Activated CD8-positive, alpha-beta memory T cell treated with anti-CD3 and anti-CD28 coated beads for 48 hours (primary cell): ENCODE measurements at places on chromosomes 2 and 18.

DNA sequence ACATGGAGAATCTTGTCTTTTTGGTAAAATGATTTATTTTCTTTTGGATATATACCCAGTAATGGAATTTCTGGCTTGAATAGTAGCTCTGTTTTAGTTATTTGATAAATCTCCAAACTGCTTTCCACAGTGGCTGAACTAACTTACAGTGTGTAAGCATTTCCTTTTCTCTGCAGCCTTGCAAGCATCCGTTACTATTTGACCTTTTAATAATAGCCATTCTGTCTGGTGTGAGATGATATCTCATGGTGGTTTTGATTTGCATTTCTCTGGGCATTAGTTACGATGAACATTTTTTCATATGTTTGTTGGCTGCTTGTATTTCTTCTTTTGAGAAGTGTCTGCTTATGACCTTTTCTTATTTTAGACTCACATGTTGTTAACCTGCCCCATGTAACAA, 190.2 kb downstream of the GALR1 start:
- no peak for DNase-seq

- no peak for DNase-seq
Measured at GRCh38 chr2:222866358-222866960, 5.6 kb downstream of the ACSL3 start.

GRCh38 chr2:150571121-150571520, 83.7 kb upstream of the RND3 start:
- no peak for DNase-seq

GRCh38 chr18:47574966-47575365, 323.5 kb upstream of the SKOR2 start:
- no peak for DNase-seq

- DNase-seq: no peak
Measured at GRCh38 chr18:52422985-52423601, 83.1 kb downstream of the DCC start.

- DNase-seq: no peak
Measured at GRCh38 chr2:8379549-8379948, 302.3 kb upstream of the ID2 start.

DNA sequence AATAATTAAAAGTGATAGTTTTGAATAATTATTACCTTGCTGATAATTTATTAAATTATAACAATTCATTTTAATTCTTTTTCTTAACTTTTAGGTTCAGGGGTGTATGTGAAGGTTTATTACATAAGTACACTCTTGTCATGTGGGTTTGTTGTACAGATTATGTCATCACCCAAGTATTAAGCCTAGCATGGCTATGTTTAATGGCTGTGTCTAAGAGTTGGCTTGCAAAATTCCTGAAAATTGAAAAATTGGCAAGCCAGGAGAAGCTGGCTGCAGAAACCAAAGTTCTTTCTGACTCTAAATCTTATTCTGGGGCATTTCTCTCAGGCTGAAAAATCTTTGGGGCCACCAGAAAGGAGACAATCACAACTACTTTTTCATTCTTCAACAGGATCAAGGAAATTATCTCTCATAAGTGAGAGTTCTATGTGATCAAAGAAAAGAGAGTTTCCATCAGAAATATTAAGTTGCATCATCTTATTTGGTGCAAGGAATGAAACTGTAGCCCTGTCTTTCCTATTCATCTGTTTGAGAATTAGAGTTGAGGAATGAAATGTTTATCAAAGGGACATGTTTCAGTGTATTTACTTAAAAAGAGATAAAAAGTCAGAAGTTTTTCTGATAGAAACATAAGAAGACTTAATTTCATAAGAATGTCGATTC, 412.1 kb upstream of the CDH2 start:
- DNase-seq: no peak

DNA sequence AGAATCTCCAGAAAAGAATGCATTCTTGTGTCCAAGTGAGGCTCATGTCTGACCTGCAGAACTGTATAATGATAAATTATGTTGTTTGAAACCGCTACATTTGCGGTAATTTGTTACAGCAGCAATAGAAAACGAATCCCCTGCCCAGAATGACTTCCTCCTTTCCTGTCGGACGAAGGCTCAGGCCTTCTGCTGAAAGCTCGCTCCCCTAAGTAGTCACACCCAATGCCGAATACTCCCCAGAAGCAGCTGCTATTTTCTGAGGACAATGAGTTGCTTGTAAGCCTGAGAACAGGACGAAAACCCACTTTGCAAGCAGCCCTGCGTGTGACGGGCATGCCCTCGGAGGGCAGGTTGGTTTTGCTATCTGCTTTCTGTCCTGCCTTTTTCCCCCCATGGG, 27.7 kb upstream of the PTPN4 start:
- DNase-seq: no peak

DNA sequence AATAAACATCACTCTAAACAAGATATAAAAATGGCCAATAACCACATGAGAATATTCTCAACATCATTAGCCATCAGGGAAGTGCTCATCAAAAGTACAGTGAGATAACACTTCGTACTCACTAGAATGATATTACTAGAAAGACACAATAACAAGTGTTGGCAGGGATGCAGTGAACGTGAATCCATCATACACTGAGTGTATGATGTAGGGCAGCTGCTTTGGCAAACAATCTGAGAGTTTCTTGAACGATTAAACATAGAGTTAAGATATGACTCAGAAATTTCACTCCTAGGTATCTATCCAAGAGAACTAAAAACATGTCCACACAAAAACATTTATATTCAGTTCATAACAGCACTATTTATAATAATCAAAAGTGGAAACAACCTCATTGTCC, 368.9 kb downstream of the PID1 start:
- no peak for DNase-seq

DNA sequence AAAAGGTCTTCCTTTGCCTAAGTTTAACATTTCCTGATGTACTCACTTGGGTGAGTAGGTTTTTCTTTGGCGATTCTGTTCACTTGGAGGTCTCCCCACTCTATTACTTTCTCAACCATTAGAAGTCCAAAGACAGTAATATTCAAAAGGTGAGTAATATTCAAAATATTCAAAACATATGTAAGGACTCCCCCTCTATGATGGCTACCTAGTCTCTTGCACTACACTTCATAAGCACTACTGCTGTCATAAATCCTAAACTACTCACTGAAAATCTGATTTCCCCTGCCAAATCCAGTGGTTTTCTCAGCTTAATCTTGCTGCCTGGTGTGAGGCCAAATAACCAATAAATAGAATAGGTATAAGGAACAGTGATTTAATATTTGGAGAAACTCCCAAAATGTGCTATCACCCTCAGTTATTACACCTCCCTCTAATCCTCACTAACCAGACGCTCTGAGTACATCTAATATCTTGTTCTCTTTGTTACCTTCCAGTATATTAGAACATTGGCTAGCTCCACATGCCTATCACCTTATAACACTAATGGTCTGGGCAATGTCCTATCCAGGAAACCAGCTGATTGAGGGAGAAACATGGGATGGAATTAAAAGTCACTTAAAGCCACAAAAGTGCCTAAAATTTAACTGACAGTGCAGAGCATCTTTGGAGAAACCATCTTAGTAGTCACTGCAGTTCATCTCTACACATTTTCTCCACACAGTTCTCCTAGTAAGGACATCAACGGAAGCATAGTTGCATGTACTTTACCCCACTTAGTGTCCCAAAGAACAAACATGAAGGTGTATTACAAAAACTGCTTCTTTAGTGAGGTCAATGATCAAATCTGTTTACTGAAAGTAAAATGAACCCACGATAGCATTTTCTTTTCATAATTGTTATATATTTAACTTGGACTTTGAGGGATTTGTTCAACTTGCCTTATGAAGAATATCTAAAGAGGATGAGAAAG, 54.8 kb downstream of the MBD2 start:
- DNase-seq: no peak

DNA sequence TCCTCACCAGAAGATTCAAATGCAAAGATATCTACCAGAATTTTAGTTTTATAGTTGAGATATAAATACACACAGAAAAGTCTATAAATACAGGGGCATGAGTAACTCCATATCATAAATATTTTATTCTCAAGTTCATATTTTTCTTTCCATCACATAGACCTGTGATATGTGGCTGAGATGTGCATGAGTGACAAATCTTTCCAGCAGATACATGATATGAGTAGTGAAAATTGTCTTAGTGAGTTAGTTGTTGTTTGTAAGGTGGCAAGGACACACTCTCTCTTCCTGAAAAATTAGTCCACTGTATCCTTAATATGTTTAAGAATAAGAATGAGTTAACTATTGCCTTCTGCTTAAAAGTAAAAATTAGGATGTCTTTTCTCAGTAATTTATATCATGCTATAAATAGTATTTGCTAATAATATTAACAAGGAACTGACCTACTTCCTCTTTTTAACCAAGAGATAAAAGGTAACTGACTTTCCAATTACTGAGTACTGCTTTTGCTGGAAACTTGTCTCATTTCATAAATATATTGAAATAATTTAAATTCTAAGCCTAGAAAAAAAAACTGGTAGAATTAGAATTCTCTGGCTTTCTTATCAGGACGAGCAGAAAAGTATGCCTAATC, 85.2 kb upstream of the SESTD1 start:
- DNase-seq: no peak

GRCh38 chr2:71736091-71736861, 282.9 kb downstream of the DYSF start:
- no peak for DNase-seq

- DNase-seq: no peak
Measured at GRCh38 chr2:225040856-225041206, 1.4 kb downstream of the DOCK10 start.

- DNase-seq: no peak
Measured at GRCh38 chr18:29378651-29379136, 1201.8 kb upstream of the CDH2 start.

GRCh38 chr2:167826906-167827305, 420.5 kb downstream of the STK39 start:
- no peak for DNase-seq

- DNase-seq: no peak
Measured at GRCh38 chr18:27276479-27276878, 91.4 kb upstream of the CHST9 start.

- no peak for DNase-seq
Measured at GRCh38 chr2:85868822-85869221, 20.0 kb downstream of the ST3GAL5 start.

GRCh38 chr2:137689549-137689948, 274.7 kb upstream of the HNMT start:
- no peak for DNase-seq

DNA sequence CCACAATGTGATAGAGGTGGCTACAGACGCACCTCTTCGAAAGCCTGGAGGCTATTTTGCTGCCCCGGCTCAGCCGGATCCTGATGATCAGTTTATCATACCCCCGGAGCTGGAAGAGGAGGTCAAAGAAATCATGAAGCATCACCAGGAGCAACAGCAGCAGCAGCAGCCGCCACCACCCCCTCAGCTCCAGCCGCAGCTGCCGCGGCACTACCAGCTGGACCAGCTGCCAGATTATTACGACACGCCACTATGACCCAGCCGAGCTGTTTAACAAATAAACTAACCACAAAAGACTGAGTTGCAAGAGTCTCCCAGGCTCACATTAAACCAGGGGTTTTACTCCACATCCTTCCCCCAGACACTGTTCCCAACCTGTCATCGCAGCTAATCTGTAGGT, 263.8 kb downstream of the PHLPP1 start:
- no peak for DNase-seq

GRCh38 chr2:101082998-101083397, 68.2 kb downstream of the TBC1D8 start:
- no peak for DNase-seq

GRCh38 chr2:238574490-238575271, 148.0 kb downstream of the ASB1 start:
- no peak for DNase-seq

GRCh38 chr2:128691526-128691925, 372.9 kb upstream of the HS6ST1 start:
- no peak for DNase-seq

DNA sequence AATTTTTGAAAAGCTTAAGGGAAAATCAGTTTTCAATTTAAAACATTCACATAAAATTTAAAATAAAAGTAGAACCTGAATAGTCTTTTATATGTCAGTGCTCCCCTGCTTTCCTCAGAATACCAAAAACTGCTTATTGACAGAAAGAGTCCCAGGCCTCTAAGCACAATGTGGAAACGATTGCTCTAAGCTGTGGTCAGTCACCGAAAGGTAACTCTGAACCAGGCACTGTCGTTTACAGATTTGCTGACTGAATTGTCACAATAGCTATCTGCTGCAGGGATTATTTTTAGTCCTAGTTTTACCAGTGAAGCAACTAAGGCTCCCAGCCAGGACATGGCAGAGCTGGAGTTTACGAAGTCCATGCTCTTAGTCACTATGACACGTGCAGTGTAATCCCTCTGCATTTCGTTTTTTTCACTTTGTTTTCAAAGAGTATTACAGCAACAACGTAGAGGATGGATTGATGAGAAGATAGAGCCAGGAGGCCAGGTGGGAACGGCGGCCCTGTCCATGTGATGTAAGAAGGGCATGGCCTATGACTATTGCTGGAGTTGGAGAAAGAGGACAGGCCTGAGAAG, 28.1 kb upstream of the TMEM247 start:
- no peak for DNase-seq

GRCh38 chr2:177668617-177669016, 276.0 kb downstream of the AGPS start:
- DNase-seq: no peak

- no peak for DNase-seq
Measured at GRCh38 chr2:100237770-100238169, 84.5 kb downstream of the LONRF2 start.

- DNase-seq: no peak
Measured at GRCh38 chr2:11534071-11534745, 363 bp downstream of the GREB1 start.

DNA sequence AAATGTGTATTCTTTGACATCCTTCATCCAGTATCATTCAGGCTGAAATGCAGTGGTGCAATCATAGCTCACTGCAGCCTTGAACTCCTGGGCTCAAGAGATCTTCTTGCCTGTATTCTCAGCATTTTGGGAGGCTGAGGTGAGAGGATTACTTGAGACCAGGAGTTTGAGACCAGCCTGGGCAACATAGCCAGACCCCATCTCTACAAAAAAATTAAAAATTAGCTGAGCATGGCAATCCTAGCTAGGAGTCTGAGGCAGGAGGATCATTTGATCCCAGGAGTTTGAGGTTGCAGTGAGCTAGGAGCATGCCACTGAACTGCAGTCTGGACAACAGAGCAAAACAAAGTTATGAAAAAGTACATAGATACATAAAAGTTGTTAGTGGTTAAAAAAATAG, 24.1 kb downstream of the SANBR start:
- DNase-seq: no peak

- DNase-seq: no peak
Measured at GRCh38 chr2:181312515-181312927, 144.7 kb upstream of the ITGA4 start.

GRCh38 chr18:3541549-3542386, 91.8 kb downstream of the TGIF1 start:
- DNase-seq: no peak

DNA sequence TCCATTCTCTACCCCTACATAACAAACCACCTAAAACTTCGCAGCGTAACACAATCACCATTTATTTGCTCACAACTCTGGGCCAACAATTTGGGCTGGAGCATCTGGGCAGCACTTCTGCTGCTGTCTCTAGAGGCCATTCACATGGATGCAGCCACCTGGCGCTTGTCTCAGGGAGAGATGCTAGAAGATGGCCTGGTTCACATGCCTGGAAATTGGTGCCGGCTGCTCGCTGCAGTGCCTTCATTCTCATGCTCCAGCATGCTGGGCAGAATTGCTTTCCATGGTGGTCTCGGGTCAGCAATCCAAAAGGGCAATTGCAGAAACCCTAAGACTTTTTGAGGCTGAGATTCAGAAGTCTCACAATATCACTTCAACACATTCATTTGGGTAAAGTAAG, 157.4 kb downstream of the SUCLG1 start:
- DNase-seq: no peak
